NK-92 treated with Interleukin-12 subunit alpha and Interleukin-12 subunit beta, amount 100 ng/mL, for 24 hours (cell line): ENCODE measurements at places on chromosomes 5 and 9.

DNA sequence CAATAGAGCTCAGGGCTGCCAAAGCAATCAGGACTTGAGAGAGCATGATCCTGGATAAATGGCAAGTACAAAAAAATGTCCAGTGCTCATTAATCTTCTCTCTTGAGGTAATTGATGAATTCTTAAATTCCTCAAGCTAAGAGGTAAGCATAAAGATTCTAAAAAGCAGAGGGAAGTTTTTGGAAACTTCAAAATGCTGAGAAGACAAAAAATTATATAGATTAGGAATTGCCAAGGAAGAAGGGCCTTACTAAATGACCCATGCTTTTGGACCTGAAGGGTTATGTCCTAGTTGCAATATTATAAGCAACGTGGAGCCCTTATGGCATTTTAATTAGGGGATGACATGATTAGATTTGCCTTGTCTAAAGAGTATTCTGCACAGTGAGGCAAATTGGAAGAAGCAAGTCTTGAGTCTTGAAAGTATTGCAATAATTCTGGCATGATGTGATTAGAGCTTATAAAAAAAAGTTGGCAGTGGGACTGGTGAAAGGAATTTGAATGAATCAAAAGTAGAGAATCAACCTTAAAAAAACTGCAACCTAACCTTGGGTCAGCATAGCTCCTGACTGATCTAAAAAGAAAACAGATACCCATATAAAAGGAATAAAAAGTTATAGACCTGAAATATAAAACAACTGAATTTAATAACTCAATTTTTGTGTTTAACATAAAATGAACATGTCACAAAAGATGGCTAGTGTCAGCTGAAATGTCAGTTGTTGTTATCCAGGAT, 323.8 kb upstream of the ARRDC3 start:
- no peak for DNase-seq

- no peak for DNase-seq
These were observed 18.9 kb upstream of the SLC30A5 start for GRCh38 chr5:69074664-69075521.

GRCh38 chr5:134965271-134965825, 2.4 kb upstream of the CATSPER3 start:
- DNase-seq: no peak

- no peak for DNase-seq
These were observed 555.5 kb upstream of the BRINP1 start for GRCh38 chr9:119924736-119925135.

DNA sequence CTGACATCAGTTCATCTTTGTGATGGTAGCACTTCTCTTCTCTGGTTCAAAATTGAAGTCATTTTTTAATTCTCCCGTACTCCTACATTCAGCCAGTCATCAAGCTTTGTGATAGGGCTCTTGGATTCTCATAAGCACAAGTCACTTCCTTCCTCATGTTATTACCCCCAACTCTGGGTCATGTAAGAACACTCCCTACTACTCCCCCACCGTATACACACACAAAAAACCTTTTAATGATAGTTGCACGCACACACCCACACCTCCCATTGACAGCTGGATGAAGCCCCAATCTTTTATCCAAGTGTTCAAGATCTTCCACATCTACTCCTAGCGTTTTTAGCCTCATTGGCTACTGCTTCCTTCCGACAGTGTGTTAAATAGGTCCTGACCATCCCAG, 16.8 kb downstream of the KDM3B start:
- DNase-seq: no peak

- DNase-seq: no peak
These were observed 22.0 kb downstream of the CHD1 start for GRCh38 chr5:98906756-98907355.

DNA sequence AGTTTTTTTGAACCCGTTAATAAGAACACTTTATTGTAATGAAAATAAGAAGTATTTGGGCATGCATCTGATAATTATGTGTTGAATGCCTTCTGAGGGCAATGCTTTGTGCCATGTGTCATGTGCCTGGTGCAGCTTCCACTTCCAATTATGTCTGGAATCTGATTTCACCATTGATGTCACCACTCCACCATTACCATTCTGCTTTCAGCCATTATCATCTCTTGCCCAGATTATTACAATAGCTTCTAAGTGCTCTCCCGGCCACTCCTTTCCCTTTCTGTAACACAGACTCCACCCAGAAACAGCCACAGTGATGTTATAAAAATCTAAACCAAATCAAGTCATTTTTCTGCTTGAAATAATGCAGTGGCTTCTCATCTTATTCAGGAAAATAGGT, 171.7 kb downstream of the C9orf152 start:
- DNase-seq: no peak

DNA sequence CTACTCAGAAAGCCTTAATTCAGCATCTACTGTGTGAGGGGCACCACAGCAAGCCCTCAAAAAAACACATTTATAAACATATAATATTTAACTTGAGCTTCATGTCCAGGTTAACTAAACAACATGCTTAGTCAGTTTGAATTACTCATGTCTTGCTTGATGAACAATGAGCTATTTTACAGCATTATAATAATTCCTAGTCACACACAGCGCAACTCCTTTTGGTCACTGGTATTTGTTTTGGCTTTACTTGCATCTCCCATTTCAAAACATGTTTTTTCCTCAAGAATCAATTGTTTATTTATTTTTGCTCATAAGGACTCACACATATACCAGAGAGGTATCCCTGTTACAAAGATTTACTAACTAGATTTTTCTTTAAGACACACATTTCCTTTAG, 616.7 kb upstream of the DAB2 start:
- DNase-seq: no peak

DNA sequence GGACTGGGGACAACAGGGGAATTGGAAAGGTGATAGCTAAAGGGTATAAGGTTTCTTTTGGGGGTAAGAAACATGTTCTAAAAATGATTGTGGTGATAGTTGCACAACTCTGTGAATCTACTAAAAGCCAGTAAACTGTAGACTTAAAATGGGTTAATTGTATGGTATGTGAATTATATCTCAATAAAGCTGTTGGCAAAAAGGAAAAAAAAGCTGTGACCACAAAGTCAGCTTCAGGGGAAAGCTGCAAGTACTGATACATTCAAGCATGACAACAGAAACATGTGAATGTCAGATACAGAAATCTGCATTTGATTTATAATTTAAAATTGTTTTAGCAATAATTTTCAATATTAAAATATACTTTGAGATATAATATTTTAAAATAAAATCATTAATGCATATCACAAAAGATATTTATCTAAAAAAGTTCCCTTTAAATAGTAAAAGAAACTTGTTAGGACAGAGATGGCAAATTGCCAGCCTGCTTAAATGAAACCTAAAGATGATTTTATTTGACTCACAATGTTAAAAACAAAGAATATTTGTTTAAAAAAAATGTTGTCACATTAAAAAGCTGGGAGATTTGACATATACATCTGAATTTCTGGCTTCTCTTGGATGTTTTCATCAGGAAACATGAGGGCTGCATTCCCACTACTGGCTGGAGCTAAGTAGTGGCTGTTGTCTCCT, 66.0 kb downstream of the TBCA start:
- DNase-seq: no peak

GRCh38 chr9:35341585-35341984, 148.3 kb upstream of the RUSC2 start:
- no peak for DNase-seq

GRCh38 chr9:86353655-86354010, 577 bp downstream of the TUT7 start:
- DNase-seq: no peak
